Activated T-helper 9 cell treated with anti-CD3 and anti-CD28 coated beads, Interleukin-2, amount 50 U/mL, for 16 hours (primary cell): ENCODE measurements at places on chromosomes 2 and 18.

- DNase-seq, result peak; percentile 29
These were observed 597 bp downstream of the RNF103 start for GRCh38 chr2:86623043-86623493.

DNA sequence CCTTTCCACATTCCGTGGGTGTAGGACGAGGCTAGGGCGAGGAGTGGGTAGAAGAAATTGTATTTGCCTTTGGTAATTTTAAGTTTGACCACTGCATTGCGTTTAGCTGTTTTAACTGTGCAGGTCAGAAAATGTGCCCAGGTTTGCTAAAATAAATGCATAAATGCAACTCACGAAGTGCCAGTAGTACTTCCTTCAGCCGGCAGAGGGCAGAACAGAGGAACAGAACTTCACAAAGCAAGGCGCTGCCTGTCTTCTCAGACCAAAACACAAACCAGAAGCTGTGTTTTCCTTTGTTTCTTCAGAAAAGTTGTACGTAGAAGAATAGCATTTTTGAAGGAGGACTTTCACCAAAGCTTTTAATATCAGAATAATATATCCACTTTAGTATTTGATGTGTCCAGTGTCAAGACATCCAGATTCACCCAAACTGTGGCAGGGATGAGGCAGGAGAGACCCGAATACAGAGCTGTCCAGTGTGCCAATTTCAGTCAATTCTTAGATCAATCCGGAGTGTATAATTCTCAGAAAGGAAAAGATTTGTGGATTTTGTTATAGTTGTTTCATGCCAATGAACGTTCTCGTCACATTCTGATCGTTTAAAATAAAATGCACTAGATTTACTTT is 348.6 kb downstream of the DLGAP1 start:
- peak; percentile 26 for DNase-seq

DNA sequence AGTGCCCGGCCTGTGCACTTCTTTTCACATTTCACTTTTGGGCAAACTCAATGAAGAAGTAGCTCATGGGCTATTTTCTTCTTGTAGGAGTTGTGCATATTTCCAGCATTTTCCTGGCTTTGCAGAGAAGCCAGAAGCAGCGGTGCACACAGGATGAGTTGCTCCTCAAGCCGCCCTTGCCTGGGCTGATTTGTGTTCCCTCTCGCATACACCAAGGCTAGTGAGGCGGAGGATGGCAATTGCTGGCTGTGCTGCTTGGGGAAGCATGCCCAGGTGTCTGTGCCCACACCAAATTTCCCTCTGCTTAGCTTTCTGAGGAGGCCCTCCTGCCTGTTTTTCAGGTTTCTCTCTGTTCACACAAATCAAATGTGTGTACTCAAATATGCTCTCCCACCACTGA is 85.4 kb upstream of the TMEM200C start:
- no peak for DNase-seq

DNA sequence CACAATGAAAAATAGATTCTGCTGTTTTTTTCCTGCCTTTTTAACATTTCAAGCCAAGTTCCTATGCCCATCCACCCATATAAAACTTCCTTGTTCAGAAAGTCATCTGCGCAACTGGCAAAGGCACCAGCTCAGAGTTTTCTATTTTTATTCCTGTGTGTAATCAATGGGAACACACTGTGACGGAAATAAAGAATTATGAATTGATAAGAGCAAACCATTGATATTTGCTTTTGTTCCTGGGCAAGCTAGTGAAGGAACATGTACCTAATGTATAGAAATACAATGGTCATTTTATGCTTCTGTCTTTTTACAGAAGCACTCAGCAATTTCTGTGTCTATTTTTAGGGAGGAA is 30.8 kb upstream of the AAK1 start:
- DNase-seq, result no peak

GRCh38 chr2:20617081-20617575 is 33.8 kb downstream of the HS1BP3 start:
- no peak for DNase-seq

DNA sequence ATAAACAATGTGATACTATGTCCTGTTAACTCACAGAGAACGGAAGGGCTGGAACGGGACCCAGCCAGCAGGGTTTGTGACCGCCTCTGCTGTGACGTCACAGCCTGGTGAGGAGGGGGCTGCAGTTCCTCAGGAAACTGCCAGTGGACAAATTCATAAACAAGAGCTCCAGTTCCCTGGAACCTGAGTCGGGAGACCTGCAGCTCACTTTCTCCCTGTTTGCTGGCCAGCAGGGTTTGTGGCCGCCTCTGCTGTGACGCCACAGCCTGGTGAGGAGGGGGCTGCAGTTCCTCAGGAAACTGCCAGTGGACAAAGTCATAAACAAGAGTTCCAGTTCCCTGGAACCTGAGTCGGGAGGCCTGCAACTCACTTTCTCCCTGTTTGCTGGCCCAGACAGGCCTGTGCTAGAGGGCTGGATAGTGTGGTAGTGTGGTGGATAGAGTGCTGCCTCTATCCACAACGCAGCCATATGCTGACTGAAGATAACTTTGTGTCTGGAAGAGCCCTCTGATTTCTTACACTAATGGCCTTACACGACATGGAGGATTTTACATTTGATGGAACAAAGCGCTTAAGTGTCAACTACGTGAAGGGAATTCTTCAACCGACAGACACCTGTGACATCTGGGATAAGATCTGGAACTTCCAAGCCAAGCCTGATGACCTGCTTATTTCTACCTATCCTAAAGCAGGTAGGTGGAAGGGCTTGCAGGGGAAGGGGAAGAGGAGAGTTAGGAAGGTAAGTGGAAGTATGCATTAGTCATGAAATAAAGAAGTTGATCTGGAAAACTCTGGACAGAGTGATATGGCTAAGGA is at the start of gene SULT1C4:
TSS of gene SULT1C4 (plus strand) at position 140 of the 816 bp plus-strand sequence. CDS start at position 524, 384 bp downstream.
- no peak for DNase-seq

- DNase-seq, result no peak
These were observed 302.1 kb downstream of the LRP1B start for GRCh38 chr2:141828761-141829160.

DNA sequence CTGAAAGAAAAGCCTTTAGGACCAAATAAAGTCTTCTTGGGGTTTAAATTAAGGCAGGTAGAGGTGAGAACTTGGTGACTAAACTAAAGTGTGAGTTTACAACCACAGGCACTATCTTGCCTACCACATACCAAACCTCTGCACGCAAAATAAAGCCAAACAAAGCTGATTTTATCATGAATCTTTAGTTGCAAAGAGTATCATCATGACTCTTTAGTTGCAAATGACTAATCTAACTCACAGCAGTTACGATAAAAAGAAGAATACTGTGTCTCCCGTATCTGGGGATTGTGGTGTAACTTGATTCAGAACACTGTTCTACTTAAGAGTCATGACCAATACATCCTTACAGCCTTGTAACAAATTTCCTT is 11.2 kb downstream of the CFAP210 start:
- no peak for DNase-seq

- no peak for DNase-seq
These were observed 82.2 kb upstream of the SETBP1 start for GRCh38 chr18:44598514-44598913.

DNA sequence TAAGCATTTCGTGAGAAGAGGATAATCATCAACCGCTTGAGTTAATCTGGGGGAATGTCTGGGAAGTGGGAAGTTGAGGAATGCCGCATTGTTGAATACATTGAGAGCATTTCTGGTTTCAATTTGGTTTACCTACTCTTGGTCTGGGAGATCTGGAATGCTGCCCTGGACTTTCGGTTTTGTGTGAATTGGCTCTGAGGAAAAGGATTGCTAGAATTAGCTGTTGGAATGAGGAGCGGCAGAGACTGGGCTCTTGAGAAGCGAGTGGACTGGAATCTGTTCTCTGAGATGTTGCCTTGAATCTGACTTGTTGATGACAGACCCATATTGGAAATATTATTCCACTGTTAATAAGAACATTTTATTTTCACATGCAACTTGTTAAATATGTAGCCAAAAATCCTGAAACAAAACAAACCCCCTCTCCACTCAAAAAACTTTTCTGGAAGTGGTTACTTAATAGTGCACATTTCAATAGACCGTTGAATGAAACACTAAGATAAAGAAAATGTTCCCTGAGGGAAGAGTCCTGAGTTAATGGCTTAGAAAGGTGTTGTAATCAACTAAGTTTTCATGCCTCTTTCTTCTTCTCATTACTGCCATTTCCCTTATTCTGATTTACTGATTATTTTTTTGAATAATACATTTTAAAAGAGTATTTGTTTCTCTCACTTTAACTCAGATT is 50.8 kb downstream of the PTPRM start:
- no peak for DNase-seq

GRCh38 chr18:55866886-55867285 is 278.9 kb upstream of the TCF4 start:
- no peak for DNase-seq

DNA sequence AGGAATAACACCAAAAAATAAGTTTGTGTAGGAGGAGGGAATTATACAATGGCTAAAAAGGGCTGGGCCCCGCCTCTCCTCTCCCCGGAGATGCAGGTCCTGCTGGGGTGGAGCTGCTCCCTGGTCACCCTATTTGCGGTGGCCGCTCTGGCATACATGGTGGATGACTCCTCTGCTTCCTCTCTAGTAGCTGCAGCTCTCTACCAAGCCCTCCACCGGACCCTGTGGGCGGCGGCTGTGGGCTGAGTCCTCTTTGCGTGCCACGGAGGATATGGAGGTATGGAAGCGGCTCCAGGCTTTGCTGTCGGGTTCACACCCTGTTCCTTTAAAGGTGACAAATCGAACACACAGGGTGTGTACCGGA is 77.1 kb upstream of the SEC11C start:
- no peak for DNase-seq

GRCh38 chr2:127235082-127235702 is 15.1 kb upstream of the CYP27C1 start:
- no peak for DNase-seq

DNA sequence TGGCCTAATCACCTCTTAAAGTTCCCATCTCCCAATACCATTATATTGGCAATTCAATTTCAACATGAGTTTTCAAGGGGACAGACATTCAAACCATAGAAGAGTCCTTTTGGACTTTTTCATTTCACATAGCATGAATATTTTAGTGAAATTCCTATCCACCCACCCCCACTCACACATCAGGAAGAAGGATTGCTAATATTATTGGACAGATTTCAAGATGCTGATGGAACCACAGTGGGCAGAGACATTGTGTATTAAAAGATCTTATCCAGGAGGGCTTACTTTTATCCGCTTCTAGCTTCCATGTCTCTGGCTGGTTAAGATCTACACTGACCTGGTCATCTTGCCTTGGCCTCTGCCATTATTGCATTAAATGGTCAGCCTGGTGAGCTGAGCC is 297.4 kb upstream of the ACVR2A start:
- no peak for DNase-seq

- no peak for DNase-seq
These were observed 20.6 kb upstream of the ATRAID start for GRCh38 chr2:27191070-27191829.

GRCh38 chr2:65062843-65063825 is 6.9 kb downstream of the CEP68 start:
- DNase-seq, result no peak

DNA sequence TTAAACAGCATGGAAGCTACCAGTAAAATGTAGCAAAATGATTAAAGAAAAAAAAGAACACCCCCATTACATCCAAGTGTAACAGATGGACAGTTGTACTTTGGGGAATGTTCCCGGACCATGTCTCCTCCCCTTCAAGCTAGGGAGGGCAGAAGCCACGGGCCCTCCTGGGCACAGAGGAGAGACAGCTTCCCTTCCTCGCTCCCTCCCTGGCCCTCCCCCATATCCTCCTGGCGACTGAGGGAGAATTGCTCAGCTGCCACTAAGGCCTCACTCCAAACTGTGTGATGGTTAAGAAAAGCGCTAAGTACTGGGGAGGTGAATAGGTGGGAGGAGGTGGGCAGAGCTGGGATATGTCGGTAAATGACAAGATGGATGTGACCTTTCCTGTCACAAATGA is 358.0 kb downstream of the HRH4 start:
- no peak for DNase-seq

DNA sequence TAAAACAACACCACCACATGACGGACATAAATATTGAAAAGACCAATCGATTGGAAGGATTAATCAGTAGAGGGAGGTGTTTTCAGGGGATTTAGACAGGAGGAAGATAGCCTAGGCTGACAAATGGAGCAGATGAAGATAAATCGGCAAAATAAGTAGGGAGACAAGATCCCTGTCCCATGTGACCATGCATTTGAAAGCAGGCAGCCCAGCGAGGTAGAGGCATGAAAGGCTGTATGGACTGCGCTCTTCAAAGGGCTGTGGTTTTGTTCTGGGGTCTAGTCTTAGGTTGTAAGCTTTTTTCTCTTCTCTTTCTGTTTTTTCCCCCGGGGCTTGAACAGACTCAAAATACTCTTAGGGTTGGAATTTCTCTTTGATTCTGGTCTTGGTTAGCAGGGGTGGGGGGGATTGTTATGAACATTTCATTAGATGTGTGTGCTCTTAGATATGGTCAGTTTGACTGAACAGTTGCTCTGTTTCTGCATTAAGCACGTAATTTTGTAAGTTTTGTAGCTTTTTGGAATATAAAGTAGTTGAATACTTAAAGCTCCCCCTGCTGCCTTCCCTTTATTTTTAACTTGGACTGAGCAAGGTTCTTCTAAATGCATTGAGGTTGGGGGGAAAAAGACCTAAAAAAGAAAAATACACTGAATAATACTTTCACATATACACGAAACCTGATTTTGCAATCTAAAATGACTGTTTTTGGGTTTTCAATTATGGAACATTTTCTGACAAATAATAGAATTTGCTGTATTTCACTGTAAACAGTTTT is 32.2 kb downstream of the ZNF532 start:
- no peak for DNase-seq

DNA sequence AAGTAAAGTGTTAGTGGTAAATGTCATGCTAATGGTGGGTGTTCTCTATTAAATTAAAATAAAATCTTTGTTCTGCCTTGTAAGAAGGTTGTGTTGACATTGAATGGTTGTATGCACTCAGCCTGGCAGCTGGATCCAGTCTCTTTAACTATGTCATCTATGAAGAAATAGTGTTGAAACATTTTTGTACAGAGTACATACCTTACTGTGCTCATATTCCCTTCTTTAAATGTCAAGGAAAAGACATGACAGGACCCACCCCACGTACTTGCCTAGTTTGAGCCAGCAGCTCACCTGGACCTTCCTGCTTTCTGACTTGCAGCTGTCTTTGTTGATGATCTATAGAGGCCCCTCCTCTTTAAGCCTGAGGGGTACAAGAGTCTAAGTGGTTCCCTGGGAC is 85.6 kb upstream of the ST3GAL5 start:
- no peak for DNase-seq

GRCh38 chr2:105764059-105764458 is 19.3 kb downstream of the NCK2 start:
- DNase-seq, result no peak
